ENCODE measurements at places on chromosomes 1 and 21.

- no peak for DNase-seq
These were observed 186.6 kb downstream of the SIPA1L2 start for GRCh38 chr1:232443372-232443771.

- DNase-seq, result no peak
These were observed 1.5 kb downstream of the SIM2 start for GRCh38 chr21:36700295-36700970.

DNA sequence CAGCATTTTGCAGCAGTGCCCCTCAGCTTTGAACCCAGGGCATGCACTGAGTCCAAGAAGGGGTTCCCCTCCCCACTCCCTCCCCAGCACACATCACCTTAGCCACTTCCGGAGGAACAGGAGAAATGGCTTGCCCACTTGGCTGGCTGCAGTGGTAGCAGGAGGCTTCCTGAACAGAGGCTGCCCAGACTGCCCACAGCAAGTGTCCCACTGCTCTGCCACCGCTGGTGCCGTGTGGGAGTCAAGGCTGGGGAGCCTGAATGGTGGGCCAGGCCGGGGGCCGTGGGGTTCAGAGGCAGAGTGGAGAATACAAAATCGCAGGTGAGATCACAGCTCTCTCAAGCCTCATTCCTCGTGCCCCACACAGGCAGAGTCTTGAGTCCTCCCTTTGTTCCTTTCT, 34.5 kb downstream of the CD247 start:
- no peak for DNase-seq

DNA sequence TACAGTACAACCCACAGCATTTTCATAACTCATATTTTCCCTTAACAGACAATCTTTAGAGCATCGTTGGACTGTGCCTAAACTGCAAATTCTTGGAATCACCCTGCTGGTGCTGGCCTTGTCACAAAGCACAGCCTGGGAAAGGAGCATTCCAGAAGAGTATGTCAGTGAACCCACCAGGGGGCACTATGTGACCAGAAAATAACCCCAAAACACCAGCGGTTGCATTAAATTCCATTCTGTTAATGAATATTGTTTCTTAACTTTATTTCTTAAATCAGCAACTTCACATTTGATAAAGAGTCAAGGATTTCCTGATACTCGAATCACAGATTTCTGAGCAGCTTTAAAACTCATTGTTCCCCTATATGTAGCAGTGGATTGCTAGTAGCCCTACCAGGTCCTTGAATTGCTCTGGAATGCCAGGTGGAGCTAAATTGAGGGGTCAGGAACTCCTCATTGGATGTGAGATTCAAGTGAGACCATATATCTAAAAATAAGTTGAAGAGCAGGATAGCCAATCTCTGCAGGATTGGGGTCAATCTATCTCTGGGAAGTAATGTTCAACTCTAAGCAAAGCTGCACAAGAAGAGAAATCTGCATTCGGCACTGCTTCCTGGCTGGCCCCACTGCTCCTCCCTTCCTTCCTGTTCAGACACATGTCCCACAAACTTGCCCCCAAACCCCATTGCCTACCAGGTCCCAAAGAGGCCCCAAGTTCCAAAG, 12.7 kb upstream of the RAB4A start:
- peak; percentile 26 for DNase-seq

DNA sequence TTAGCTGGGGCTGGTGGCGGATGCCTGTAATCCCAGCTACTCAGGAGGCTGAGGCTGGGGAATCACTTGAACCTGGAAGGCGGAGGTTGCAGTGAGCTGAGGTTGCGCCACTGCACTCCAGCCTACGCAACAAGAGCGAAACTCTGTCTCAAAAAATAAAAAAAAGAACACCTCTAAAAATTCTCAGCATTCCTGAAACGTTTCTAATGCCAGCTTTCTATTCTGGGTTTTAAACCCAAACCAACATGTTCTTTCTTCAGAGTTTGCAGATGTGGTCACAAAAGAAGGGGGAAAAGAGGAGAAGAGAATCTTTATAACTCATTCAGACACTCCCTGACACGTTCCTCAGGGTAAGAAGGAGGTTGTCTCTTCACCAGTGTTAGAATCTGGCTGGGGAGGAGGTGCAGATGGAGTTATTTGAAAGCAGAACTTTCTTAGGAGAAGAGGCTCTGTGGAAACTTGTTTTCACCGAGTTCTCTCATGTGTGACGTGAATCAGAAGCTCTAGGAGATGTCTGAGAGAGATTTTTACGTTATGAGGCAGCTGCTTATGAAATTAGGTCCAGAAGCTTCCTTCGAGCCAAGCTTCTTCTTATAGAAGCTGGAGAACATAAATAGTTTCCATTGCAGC, 17.8 kb upstream of the CNR2 start:
- DNase-seq, result no peak

Measured in stimulated activated naive CD4-positive, alpha-beta T cell treated with Interleukin-2 at 50 U/mL for 16 hours (primary cell).